ENCODE measurements at places on chromosomes 12 and 14.

GRCh38 chr12:32644431-32644830 lies 34.7 kb upstream of the DNM1L start:
- DNase-seq, result no peak

DNA sequence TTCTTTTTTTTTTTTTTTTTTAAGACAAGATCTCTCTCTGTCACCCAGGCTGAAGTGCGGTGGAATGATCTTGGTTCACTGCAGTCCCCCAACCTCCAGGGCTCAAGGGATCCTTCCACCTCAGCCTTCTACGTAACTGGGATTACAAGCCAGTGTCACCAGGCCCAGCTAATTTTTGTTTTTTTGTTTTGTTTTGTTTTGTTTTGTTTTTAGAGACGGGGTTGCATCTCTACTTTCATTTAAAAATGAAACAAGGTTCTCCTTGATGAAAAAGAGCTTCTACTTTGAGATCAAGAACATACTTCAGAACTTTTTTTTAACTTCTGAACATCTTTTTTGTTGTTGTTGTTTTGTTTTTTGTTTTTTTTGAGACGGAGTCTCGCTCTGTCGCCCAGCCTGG lies 121.7 kb upstream of the PRB2 start:
- DNase-seq, result no peak

DNA sequence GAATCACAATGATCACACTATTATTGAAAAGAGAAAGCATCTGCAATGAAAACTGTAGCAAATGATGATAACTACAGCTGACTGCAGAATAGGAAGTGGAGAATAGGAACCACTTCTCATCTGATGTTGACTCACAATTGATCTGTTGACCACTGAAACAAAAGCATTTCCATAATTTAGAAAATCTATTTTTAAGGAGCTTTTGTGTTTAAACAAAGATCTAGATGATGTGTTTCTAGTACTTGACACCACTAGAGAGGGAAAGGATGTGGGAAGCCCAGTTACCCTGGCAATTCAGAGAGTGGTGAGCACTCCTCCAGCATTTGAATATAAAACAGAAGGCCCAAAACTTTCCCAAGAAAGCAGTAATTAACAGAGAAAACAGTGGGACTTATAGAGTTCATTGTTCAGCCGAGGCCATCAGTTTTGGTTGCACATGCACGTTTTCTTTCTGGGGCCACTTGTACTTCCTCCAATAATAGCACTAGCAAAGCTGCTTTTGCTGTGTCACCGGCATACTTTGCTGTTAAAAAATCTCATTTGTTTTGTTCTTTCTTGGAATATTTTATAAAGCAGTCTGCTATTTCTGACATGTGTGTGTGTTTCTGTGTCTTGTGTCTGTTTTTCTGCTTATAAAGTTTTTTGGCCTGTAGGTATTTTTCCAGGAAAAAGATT lies 76.1 kb upstream of the HECTD1 start:
- DNase-seq, result no peak

- DNase-seq, result no peak
Observed at GRCh38 chr12:58915037-58915436, 5.3 kb downstream of the LRIG3 start.

DNA sequence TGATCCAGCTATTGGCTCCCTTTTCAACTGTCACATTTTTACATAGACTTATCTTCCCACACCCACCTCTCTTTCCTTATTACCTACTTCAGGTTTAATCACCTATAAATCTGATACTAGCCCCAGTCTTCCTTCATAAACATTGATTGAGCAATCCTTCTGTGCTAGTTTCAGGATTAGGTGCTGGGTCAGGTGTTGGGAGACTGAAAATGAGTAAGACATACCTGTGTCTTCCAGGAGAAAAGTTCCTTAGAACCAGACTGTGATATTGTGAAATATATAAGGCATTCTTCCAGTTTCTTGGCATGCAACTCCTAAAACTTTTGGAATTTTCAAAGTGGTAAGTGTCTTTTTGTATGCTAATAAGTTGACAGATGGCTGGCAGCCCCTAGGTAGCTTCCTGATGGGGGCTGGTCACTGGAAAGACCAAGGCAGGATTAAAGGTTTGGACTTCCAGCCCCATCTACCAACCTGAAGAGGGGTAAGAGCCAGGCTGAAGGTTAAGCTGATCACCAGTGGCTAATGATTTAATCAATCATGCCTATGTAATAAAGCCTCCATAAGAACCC lies 4.6 kb downstream of the ANO6 start:
- no peak for DNase-seq

DNA sequence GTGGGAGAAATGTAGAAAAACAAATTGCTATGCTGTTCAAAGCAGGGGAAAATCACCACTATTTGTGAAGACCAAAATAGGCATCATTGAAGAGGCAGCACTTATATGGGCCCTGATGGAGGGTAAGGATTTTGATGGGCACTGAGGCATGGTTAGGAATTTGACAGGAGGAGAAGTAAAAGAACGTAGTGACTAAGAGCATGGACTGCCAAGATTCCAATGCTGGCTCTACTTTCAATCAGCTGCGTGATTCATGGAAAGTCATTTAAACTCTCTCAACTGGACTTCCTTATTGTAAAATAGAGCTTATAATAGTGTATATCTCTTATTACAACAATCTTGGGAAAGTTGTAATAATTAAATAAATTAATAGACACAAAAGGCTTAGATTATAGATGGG lies 267.7 kb upstream of the G2E3 start:
- no peak for DNase-seq

DNA sequence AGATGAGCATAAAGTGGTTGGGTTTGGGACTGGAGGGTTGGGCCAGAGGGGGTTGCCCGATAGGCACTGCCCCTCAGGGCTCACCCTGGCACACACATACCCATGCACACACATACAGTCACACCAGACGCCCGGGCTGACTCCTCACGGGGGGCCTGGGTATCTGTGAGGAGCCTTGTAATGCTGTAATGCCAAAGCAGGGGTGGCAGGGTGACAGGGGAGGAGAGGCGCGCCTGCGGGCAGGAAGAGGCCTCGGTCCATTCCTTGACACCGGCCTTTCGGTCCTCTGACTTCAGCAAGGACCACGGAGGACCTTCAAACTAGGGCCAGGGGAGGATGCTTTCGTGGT lies 375 bp downstream of the FAIM2 start:
- no peak for DNase-seq

DNA sequence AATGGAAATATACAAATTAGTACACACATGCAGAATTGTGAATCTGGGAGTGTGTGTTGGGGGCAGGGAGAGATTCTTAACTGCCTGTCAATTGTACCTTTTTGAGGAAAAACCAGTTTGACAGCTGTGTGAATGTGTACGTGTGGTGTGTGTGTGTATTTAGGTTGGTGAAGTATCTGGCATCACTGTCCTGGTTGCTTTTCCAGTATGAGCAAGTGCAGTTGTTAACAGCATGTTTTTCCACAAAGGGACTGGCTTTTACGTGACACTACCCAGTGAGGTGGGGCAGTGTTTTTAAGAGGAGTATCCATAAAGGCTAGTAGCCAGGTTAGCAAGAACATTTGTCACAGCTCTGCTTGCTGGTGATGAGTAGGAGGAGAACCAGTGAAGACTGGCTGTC lies 56.1 kb downstream of the DAAM1 start:
- no peak for DNase-seq

GRCh38 chr12:131980263-131980662 lies 30.5 kb downstream of the EP400 start:
- DNase-seq, result no peak

DNA sequence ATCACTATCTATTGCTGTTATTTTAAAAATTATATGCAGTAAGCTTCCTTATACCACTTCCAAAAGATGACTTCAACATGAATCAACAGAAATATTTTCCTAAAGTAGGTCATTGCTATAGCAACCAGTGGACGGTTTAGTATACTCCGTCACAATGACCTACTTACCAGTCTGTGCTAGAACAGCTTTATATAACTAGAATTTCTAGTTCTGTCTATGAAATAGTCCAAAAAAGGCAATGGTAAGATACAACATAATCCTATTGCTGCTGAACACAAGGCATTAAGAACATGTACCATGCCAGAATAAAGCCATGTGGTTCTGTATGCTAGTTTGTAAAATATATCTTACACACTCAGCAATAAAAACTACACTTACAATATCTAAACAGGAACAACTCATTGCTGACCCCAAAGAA lies 40.7 kb upstream of the MTERF2 start:
- DNase-seq, result no peak

GRCh38 chr14:97221572-97222285 lies 424.5 kb downstream of the VRK1 start:
- DNase-seq, result no peak

DNA sequence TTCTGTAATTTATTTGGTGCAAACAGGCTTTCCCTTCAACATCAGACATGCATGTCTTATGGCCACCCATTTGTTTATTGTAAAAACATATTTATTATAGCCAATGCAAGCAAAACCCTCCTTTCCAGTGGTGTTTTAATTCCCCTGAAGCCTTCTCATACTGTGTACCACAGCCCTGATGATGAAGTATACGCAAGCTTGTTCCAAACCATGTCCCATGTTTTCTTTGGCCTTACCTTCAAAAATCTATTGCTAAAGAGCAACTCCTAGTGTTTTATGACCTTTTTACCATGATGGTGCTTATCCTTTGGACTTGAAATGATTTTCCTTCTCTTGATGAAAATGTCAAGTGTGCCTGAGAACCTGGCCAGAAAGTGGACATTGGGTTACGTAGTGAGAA lies 85.9 kb upstream of the CCDC91 start:
- DNase-seq, result no peak

GRCh38 chr14:97832776-97833175 lies 1035.6 kb downstream of the VRK1 start:
- no peak for DNase-seq

- no peak for DNase-seq
Observed at GRCh38 chr12:4331842-4332241, 10.8 kb downstream of the TIGAR start.

DNA sequence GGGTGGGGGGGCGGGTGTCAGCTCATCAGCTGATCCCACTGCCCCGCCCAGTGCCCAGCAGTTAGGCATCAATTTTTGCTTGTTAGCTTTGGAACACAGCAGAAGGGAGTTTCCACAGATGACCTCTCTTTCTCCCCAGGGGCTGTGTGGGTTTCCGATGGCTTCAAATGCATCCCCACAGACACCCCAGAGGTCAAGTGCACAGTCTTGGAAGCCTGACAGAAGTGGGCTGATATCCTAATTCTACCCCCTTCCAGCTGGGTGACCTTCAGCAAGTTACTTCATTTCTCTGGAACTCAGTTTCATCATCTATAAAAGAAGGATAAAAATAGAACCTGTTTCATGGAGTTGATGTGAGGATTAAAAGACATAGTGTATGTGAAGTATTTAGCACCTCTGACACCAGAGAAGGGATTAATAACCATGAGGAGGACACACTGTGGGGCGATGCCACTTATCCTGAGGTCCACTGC lies 22.0 kb downstream of the TTC9 start:
- no peak for DNase-seq

DNA sequence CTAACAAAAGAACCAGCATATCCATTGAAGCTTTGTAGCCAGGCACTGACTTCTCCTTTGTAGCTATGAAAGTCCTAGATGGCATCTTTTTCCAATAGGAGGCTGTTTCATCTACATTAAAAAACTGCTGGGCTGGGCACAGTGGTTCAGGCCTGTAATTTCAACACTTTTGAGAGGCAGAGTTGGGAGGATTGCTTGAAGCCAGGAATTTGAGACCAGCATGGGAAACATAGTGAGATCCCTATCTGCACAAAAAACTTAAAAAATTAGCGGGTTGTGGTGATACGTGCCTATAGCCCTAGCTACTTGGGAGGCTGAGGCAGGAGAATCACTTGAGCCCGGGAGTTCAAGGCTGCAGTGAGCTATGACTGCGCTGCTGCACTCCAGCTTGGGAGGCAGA lies 167.7 kb downstream of the CALM1 start:
- DNase-seq, result no peak

DNA sequence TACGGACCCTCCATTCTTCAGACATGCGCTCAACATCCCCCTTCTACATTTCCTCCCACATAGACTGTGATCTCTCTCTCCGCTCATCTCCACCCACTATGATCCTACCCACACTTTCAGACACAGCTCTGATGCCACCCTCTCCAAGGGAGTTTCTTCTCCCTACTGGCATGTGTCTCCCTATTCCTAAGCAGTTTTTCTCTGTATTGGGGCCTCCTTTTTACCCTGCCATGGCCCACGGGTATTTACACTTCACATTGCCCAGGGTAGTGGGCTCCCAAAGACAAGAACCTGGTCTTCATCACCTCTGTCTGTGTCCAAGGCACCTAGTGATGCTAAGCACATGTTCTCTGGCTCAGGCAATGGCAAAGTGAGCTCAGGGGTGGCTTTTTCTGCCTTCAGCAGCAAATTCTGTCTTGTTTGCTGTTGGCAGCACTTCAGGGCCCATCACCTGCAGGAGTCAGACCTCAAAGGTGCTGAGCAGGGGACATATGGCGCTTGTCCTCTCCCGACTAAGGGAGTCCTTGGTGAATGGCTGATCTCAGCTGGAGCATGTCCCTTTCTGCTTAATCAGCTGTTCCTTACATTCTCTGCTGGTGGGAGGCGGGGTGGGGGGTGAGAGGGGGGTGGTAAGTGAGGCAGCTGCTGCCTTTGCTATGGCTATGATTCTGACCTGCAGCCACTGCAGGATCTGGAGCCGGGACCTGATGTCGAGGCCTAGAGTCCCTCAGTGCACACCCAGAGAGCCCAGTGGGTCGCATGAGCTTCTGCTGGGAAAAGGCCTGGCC lies 256.8 kb downstream of the PCNX1 start:
- no peak for DNase-seq

- peak; percentile 93 for DNase-seq
Observed at GRCh38 chr12:95072900-95073697, at the start of gene NR2C1. NR2C1 (minus strand) TSS chr12:95073618; CDS start chr12:95067384, 6,234 bp downstream.

DNA sequence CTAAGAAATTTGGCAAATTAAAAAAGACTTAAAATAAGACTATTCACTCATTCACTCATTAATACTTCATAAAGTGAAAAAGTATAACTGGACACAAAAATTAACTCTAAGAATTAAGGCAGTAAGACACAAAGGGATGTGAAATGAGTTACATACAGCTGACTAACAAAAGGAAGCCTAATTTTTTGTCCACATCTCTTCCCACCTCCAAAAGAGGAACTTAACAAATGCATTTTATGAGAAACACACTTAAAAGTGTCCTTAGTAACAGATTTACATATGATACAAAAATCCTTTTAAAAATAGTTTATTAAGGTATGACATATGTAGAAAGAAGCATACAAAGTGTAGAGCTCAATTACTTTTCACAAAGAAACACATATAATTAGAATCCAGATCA lies 88.9 kb downstream of the NUMB start:
- DNase-seq, result no peak

DNA sequence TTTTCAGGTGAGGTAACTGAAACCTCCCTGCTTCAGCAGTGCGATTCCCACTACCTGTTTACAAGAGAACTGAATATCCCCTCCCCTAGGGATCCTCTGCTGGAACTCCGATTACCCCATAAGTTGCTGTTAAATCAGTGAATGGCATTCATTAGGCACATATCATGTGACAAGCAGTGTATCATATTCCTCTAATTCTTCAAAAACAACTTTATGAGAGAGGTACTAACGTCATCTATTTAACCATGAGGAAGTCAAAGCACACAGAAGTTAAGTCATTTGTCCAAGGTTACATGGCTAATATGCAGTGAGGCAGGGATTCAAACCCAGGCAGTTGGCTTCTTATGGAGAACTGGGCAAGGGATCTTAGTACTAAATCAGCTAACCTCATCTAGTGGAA lies 43.9 kb upstream of the PCED1B start:
- no peak for DNase-seq
